ENCODE measurements at places on chromosomes 6 and 20. TPM values are rescaled to one million over a fixed set of nuclear protein-coding genes. Genes with fewer than 3 reads are reported as not detected.

- DNase-seq = no peak
These were observed 60.9 kb downstream of the IRF4 start for GRCh38 chr6:452301-453067.

The COL21A1 gene
- 1.2 TPM for total RNA-seq

GRCh38 chr6:106385530-106385929, 25.0 kb downstream of the CRYBG1 start:
- DNase-seq = no peak

The PKHD1 gene
- 0.03 TPM for total RNA-seq

DNA sequence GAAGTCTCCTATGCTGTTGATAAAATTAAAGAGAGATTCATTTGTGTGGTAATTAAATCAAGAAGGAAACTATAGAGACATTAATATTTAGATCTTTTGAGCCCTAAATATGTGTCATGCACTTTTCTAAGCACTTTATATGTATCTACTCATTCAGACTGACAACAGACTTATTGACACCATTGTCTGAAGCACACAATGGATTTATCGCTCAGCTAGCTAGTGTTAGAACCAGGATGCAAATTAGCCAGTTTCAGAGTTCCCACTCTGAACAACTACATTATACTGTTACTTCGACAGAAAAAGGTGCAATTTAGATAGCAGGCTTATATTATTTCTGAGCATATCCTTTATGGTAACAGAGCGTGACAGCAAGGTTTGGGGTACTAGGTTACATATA, 27.7 kb upstream of the KIAA0408 start:
- no peak for DNase-seq

DNA sequence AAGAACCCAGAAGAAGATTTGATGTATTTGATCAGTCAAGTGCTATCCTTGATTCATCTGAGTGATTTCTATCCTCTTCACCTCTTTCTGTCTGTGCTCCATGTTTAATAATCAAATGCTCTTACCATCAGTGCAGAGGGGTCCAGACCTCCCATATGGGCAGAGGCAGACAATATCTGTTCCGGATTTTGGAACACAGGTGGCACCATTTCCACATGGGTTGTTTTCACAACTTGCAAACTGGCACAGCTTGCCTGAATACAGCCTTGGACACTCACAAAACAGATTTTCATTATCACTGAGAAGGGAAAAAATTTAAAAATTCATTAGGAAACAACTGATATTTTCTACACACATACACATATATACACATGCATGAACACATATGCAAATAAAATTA, 228.5 kb downstream of the PHF3 start:
- DNase-seq = no peak

DNA sequence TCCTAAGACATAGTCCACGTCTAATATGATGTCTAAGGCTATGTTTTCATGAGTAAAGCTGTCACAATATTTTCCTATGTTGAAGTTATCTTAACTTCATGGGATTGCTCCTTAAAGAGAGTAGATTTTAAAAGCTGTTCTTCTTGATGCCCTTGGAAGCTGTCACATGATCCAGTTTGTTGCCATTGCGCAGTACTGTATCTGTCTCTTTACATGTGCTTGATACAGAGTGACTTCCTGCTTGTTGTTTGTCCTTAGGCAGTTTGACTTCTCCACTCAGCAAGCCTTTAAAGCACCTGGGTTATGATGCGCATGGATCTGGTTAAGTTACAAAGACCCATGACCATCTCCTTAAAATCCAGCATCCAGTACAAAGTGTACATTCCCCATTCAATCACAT, 85.4 kb downstream of the CDYL start:
- DNase-seq = no peak

DNA sequence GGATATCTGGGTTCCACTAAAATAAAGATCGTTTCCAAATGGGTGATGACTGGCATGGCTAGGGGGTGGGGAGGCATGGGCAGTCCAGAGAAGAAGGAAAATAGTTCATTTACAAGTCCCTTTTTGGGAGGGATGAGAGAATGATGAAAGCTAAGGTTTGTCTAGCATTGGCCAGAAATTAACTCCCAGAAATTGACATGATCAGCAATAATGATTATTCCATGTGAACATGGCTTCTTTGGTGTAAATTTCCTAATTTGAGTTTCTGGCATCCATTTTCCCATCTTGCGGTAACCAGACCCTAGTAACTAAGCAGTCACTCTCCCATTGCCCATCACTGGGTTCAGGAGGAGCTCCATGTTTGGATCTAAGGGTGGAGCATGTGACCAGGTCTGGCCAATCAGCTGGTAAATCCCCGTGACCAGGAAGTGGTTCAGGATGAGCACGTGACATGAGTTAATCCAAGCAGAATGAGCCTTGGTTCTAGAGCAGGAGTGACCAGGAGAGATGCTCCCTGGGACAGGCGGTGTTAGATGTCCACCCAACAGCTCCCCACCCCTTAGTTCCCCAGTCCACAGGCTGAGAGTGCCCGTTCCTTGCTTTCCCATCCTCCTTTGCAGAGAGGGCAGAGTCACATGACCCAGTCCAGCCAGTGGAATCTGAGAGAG, 512.7 kb downstream of the PREX1 start:
- DNase-seq = no peak

The CAGE1 gene
- total RNA-seq = not detected

DNA sequence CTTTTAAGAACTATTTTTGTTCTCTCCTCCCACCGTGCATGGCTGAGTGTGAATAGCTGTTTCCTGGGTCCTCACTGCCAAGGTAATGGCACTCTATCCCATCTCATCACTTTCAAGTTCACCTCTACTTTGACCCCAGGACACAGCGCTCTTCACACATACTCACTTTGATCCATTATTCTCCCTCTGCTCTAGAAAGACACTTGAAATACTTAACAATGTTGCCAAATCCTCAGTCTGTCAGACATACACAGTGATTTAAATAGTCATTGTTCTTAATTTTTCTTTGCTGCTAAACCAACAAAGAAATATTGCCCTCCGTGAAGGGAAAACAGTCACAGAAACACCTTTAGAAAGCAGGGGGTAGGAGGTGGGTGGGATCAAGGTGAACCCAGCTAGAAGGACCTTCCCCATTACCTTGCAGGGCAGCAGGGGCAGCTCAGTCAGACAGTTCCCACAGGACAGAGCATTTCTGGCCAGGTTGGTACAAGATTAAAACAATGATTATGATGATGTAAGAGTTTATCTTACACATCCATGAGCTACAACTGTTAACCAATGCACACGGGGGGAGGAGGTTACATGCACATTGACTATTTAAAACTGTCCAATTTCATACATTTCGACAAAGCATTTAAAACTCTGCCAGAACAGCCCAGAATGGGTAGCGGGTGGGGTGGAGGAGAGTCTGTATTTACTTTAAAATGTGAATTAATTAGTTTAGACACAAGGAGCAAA, 2.4 kb downstream of the SLC22A23 start:
- DNase-seq = no peak

- no peak for DNase-seq
These were observed 44.5 kb downstream of the NCOA7 start for GRCh38 chr6:125835221-125835744.

DNA sequence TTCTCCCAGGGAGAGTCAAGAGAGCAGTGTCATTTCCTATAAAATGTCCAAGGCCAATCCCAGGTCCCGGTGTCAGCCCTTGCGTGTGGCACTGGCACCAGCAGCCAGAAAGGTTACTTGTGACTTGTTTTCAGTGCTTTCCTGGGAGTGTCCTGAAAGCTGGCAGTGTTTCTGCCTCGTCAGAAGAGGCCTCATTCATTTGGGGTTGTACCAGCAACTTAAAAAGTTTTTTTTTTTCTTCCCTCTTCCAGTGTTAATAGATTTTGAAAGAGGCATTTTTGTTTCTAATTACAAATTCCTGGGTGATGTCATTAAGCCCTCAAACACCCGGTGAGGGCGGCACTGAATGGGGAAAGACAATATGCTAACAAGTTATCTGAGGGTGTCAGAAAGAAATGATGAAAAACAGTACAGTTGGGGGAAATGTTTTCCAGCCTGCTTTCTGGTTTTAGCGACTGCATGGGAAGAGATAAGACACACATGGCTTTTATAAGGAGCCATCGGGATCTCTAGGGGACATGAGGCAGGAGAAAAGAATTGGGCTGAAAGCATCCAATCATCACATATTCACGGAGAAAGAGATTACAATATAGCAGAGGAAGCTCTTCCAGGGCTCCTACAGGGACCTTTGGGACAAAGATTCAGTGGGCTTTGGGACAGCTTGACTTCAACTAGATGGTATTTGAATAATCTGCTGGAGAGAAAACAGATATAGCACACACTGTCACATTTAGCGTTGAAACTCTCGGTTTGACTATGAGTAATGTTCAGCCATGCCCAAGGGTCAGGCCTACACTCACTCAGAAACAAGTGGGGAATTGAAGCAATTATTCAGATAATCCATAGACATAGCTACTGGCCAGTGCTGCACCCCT, 153.0 kb downstream of the BCAS1 start:
- DNase-seq = no peak

DNA sequence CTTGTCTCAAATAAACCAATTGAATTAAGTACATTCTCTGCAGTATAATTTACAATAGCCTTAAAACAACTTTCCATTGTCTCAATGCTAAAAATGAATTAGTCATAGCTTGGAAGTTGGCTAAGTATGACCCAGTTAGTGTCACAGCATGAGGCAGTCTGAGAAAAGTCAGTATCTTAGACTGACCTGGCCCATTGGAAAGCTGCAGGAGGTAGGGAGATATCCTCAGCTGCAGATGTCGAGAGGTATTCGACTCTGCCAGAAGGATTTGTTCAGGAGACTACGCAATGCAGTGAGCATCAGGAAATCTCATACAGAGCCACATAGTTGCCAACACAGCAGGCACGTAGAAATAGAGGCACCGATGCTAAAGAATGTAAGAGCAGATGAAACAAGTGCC, 350.9 kb upstream of the NRSN1 start:
- no peak for DNase-seq

DNA sequence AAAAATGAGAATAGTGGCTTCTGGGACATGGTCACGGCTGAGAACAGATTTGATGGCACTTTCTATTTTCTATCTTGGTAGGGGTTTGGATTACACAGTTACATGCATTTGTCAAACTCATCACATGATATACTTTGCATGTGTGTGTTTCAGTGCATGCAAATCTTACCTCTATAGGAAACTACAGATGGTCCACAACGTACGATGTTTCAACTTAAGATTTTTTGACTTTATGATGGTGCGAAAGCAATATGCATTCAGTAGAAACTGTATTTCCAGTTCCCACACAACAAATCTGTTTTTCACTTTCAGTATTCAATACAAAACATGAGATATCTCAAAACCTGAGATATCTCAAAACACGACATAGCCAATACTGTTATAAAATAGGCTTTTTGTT, 231.8 kb upstream of the SPTLC3 start:
- no peak for DNase-seq

The DDX39B gene
- total RNA-seq = 336 TPM

GRCh38 chr20:32224463-32224862, 16.8 kb downstream of the POFUT1 start:
- DNase-seq = no peak

DNA sequence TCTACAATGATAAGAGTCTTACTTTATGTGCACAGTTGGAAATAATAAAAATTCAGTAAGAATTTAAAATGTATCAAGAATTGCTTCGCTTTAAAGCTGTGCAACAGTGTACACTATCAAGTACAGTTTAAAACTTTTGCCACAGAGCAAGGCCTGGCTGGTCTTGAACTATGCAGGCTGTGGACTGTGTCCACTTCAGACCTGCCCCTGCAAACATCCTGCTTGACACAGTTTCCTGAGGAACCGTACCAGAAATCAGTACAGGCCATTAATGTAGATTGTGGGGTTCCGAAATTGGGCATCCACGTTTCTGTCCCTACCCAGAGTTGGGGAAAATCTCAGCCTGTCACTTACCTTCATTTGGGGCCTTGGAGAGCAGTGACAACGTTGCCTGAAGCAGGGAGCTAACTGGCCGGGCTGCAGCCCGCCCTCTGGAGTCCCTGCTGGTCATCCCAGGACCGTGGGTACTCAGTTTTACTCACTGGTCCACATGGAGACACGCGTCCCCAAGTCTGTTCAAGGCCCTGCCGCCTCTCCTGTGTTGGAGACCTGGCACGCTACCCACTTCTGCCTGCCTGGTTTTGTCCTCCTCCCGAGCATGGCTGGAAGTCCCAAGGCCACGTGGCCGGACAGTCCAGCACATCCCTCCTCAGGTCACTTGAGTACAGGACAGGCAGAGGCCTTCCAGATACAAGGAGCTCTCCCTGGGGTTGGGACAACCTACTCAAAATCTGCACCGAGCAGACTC, 8.4 kb downstream of the NINL start:
- no peak for DNase-seq

DNA sequence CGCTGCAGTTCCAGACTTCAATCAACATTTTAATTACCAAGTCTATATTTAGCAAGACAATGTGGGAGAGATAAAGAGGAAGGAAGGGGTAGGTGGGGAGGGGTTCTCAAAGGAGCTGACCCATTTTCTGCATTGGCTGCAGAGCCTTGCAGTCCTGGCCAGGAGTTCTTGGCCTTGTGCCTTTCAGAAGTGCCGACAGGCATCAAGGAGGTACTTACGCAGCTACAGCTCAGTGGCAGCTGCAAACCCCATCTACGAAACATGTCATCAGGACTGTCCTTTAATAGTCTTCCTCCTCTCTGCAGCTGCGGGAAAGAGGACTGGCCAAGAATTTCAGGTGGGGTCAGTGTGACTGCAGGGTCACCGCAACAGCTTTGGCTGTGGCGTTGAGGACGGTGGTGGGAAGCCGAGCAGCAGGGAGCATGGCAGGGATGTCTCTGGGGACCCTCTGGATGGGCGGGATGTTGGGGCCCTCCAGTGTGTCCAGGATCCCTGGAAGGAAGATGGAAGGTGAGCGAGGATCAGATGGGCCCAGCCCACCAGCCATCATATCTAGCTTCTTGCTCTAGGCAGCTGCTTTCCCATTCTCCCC, 1.8 kb upstream of the LRRC73 start:
- no peak for DNase-seq

GRCh38 chr6:109340811-109341210, 41.5 kb downstream of the CD164 start:
- no peak for DNase-seq

The KCNG1 gene
- total RNA-seq = 4.4 TPM

All from endothelial cell (in vitro differentiated cells).